ENCODE measurements at places on chromosomes 3 and 15.
A peak's percentile ranks its signal among the peaks of the same experiment; 100 is the strongest.

DNA sequence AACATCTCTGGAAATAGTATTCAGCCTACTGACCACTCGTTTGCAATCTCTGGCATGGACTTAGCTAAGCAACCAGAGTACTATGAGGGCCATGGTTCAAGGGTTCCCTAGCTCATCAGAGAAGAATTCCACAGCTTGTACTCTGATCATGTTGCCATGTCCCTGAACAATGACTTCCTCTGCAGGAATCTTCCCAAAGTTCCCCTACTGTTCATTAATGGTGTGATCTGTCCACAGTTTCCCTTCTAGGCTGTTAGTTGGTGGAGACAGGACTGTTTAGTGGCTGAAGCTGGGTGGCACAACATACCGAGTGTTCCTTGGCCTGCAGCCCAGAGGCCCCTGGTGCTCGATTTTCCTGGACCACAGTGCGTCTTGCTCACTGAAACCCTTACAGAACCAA lies 44.4 kb upstream of the GALNT15 start:
- peak; percentile 97 for DNase-seq

DNA sequence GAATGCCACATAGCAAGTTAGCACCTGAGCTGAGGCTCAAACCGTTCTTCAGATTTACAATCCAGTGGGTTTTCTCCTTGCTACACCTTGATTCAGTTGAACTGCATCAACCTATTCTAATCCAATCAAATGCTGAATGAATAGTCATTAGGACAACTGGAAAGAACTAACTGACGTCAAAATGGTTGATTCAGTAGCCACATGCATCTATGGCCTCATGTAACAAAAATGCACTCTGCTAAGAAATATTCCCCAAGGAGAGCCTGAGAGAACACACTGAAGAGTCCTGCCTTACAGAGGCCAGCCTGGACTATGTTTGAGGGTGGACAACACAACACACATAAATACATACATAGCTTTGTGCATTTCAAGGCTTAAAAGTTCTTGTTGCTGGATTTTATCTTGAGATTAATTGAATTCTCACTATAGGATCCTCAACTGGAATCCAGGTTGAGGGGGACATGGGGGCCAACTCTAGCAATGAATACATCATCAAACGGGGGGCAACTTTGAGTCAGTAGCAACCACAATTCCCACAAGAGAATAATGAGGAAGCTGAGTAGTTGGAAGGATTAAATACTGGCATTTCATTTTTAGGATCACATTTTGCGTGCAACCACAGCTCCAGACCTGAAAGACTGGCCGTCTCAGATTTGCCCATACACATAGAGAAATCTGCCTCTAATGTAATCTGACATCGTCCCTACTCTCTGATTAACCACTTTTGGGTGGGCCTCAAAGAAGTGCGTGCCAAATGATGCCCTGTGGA lies 280.2 kb upstream of the ICE2 start:
- DNase-seq = peak; percentile 97

GRCh38 chr15:93943586-93943985 lies 287.8 kb upstream of the MCTP2 start:
- peak; percentile 17 for DNase-seq

DNA sequence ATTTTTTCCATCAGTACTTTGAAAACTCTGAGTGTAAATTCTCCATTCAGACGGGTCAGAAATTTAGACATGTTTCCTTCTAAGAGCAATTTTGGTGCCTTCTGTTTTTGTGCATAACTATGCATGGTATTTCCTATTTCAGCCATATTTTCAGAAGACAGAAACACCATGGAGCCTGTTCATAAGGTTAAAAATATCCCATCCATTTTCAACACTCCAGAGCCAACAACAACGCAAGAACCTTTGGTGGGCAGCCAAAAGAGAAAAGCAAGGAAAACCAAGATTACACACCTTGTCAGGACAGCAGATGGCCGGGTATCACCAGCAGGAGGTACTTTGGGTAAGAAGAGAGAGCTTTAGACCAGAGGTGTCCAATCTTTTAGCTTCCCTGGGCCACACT lies 275.6 kb downstream of the BBX start:
- DNase-seq = peak; percentile 74

DNA sequence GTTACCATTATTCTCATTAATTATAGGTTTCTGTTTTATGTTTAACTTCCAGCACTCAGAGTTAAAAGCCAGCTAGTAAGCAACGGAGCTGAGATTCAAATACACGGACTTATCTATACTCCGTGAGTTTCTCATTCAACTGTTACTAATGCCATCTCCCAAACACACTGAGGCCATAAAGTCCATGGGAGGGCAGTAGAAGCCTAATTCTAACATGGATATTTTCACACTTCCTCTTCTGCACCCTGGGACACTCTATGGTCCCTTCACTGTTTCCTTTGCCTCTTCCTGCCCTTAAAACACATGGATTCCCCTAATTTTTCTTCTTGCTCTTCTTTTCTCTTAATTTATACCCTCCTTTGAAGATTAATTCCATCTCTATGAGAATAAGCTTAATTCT lies 245.0 kb downstream of the KLF13 start:
- DNase-seq = peak; percentile 17

DNA sequence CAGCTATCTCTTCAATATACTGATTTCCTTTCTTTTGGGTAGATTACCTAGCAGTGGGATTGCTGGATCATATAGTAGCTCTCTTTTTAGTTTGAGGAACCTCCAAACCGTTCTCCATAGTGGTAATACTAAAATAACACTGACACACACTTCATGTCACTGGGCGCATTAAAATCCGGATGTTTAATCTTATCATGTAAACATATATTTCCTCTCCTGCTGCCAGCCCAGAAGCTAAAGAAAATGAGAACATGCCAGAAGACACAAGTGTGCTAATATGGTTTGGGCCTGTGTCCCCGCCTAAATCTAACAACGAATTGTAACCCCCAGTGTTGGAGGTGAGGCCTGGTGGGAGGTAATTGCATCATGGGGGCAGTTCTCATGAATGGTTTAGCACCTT lies 23.6 kb upstream of the KCNMB2 start:
- no peak for DNase-seq

DNA sequence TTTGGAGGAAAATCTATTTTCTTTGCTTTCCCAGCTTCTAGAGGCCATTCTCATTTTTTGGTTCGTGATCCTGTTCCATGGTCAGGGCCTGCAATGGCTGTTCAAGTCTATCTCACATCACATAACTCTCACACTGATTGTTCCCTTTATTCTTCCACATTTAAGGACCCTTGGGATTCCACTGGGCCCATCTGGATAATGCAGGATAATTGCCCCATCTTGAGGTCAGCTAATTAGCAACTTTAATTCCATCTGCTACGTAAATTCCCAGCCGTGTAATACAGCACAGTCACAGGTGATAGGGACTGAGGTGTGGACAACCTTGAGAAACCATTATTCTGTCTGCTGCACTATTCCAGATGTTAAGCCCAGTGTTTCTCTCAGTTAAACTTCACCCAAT lies 311.6 kb upstream of the CNTN4 start:
- no peak for DNase-seq

GRCh38 chr15:72785432-72785831 lies 1.9 kb upstream of the ADPGK start:
- DNase-seq = peak; percentile 87

DNA sequence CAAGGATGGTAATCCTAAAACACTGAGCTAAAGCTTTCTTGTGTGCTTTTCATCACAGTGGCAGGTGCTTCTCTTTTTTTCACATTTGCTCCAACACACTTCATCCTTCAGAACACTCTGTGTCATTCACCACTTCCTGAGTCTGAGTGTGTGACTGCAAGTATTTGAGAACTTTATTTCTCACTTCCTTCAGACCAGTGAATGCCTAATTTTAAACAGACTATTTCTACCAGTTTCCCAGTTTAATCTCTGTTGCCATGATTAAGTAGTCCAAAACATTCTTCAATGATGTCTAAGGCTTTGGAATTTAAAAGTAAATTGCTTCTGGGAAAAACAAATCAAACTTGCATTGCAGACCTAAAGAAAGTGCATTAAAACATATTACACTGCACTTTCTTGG lies 541.2 kb downstream of the RBMS3 start:
- DNase-seq = peak; percentile 88

- DNase-seq = peak; percentile 32
Observed at GRCh38 chr15:39641191-39641889, 60.5 kb downstream of the THBS1 start.

DNA sequence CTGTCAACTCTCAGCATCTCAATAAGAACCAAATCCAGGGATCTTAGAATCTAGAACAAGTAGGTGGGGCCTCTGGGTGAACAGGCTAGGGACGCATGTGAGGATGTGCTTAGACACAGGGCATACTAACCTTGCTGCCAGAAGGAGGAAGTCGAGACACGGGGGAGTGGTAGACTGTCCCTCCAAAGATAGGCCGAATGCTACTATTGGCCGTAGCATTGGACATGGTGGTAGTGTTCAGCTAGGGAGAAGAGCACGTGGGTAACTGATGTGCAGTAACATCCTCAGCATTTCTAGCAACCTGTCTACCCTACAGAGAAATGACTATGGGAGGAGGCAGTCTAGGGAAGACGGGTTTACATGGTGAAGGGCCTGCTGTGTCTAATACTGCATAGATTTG lies 15.6 kb downstream of the RCCD1 start:
- no peak for DNase-seq

GRCh38 chr3:143653493-143653892 lies 194.8 kb downstream of the SLC9A9 start:
- DNase-seq = no peak

DNA sequence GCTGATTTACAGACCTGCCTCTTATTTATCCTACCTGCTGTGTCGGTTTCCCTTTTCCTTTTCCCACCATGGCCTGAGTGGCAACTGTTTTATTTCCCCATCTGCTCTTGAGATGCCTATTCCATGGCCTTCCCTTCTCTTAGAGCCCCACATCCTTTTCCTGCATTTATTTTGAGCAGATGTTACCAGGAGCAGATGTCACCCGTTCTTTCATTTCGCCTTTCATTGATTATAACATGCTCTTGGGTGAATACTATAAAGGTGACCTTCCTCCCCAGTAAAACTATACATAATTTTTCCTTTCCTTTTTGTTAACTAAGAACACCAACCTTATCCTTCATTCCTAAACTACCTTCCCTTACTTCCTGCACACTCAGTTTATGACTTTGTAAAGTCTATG lies 8.5 kb upstream of the P2RY1 start:
- no peak for DNase-seq

DNA sequence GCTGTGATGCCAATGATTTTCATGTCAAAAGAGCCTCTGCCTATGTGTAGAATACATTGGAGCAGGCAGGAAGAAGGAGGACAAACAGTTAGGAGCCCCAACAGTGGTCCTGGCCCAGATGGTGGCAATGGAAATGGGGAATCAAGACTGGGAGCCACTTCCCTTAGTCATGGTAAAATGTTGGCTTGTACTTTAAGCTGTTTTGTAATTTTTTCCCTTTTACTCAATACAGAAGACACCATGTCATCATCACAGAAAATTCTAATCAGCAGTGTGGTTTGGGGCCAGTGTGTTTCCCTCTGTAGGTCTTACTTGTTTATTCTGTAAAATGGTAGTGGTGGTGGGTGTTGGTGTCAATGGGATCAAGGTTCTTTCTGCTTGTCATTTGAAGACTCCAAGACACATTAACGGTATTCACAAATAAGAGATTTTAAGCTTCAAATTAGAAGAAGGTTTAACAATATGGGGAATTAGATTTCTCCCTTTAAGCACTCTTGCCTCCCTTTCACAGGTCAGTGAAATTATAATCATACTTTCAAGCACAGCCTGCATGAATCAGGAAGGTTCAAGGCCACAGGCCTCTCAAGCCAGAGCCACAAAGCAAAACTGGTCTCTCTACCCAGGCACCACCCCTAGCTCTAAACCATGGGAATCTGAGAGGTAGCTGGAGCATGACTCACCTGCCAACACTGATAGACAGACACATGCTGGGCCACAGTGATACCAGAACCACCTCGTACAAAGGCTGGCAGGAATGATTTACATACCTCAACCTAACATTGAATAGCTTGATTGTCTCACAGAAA lies 24.9 kb downstream of the SIAH2 start:
- peak; percentile 28 for DNase-seq

- no peak for DNase-seq
Observed at GRCh38 chr3:197549261-197549885, 6.4 kb downstream of the BDH1 start.

- peak; percentile 53 for DNase-seq
Observed at GRCh38 chr3:171132873-171133272, 106.4 kb upstream of the SLC2A2 start.

- DNase-seq = no peak
Observed at GRCh38 chr3:1903111-1903510, 195.6 kb upstream of the CNTN4 start.

DNA sequence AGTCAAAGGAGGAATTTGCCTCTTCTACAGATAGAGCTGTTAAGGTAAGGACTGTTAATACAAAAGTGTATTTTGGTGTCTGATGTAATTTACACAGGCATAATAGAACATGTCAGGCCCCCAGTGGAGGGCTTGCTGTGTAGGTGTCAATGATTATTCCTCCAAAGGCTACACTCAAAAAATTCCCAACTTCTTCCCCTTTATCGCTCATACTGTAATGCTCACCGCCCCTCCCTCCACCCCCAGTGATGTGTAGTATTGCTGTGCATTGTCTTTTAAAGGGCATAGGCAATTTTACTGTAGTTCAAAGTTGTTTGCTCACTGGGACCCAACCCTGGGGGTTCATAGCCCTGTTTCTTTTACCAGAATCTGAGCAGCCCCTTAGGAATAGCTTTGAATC lies 32.2 kb downstream of the NSUN3 start:
- DNase-seq = no peak

DNA sequence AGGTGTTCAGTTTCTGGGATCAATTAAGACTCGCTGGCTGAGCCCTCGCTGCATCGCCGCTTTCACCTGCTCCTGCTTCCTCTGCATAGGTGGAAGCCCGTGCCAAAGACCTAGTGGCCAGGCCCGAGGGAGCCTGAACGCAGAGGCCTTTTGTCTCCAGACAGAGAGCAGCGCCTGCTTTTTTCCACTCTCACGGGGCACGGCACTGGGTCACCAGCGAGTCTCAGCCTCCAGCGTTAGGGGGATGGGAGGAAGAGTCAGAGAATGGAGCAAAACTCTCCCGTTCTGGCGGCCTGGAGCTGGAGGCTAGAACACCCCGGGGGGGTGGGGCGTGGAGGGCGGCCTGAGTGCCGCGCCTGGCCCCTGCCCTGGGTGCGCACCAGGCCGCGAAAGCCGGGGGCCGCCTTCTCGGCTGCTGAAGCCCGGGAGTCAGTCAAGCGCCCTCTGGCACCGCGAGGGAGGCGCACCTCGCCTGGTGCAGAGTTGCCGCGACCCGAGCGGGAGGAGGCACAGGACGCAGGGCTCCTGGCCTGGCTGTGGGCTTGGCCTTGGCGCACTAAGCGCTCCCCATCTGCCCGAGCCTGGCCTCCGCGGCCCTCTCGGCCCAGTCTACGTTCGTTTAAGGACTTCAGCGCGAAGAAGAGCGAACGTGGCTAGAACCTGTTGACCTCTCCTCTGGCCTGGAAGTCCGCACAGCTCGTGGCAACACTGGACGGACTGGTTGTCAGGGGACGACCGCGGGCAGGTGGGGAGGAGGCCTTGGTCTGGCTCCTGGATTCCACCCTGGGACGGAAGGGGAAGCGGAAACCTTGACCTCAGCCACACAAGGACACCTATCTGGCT lies 21.5 kb downstream of the NR2F2 start:
- DNase-seq = no peak
